ENCODE measurements at places on chromosomes 13 and 19.

DNA sequence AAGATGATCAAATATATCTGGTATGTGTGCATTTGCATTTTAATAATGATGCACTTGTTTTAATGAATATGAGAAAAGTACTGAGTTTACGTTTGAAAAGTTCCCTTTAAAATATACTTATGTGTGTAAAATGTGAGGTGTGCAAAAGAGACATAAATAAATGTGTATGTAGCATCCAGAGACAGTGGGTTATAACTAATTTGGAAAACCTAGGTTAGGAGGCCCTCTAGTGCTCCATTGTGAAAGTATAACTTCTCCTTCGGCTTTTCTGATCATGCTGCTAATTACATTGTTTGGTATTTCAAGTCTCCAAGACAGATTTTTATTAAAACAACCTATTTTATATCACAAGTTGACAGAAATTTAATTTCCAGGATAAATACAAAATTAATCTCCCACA is 30.1 kb downstream of the SCEL start:
- DNase-seq, result no peak

DNA sequence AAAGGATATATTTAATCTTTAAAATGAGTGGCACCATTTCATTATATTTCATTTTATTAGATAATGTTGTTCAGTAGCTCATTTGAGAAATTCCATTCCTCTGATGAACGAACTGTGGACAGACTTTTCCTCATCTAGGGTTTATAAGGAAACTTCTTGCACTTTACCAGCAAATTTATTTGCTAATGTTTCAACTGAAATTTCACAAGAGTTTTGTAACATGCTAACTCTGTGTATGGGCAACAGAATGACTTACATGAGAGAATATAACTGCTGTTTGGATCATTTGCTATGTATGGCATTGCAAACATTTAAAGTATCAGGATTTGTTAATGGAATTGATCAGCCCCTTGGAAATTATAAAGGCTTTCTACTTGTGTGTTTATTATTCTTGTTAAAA is 3.7 kb upstream of the IRS2 start:
- DNase-seq, result no peak

- no peak for DNase-seq
These were observed 683.1 kb downstream of the DIAPH3 start for GRCh38 chr13:59480396-59481259.

DNA sequence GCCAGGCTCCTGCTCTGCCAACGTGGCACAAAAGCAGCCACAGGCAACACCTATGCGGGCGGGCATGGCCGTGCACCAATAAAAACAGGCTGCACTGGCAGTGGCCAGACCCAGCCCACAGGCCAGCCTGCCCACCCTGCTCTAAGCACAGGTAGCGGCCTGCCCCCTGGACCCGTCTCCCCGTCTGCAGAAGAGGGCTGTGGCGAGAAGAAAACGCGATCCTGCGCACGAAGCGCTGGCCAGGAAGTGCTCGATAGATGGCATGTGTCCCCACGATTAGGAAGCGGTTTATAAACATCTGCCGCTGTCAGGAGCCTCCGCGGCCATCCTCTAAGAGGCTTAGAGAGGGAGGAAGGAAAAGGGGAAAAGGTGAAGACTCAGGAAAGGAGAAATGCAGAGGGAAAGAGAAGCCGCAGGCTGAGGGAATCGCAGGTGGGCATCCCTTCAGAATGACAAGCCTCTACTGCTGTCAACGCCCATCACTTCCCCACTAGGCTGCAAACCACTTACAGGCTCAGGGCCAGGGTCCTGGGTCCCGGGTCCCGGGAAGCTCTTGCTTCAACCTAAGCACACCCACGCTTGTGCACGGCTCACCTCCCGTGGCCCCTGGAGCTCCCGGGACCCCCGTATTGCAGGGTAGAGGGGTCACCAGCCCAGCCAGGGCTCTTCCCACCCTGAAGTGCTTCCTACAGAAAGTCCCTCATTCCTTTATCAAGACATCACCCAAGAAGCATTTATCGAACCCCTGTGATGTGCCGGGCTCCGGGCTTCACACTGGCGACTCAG is 10.5 kb downstream of the MLLT1 start:
- DNase-seq, result no peak
